ENCODE measurements at places on chromosomes 6 and 20.
A peak's percentile ranks its signal among the peaks of the same experiment; 100 is the strongest.

GRCh38 chr6:34589691-34590090 is 33.6 kb upstream of the SPDEF start:
- no peak for DNase-seq

GRCh38 chr20:38129248-38129865 is 35.7 kb downstream of the TGM2 start:
- DNase-seq: no peak

GRCh38 chr6:158568549-158568948 is 8.7 kb downstream of the TMEM181 start:
- DNase-seq: no peak

DNA sequence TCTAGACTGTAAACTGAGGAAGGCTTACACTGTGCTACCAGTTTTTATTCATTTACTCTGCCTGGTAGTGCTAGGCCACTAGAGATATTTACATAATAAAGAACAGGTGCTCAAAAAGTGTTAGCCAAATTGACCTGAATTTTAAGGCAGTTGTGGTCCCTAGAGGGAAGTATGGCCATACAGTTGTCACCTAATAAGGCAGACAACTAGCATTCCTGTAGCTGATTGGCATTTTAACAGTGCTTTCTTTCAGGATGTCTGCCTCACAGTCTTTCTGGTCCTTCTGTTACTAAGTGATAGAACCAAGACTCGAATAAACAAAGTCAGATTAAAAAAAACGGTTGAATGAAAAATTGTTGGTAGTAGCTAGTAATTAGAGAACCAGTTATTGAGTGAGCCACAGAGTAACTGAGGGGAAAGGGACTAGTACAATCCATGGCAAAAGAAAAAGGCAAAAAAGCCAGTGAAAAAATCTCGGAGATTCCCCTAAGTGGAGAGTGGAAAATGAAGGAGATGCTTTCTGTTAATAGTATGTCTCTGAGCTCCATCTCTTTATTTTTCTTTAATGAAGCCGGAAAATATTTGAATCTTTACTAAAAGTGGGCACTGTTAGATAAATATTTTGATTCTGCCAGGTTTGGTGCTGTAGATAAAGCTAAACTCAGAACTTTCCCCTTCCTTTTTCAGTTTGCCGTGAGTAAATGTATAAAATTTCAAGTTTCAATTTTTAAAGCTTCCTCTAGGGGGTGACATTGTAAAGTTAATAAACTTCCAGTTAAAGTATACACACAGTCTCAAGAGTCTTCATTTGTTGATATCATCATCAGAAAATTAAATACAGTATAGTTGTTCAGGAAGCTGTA is 9.1 kb downstream of the VTA1 start:
- no peak for DNase-seq

GRCh38 chr20:53859684-53860083 is 210.7 kb downstream of the BCAS1 start:
- DNase-seq: no peak

GRCh38 chr6:70112716-70113115 is 190.2 kb downstream of the COL9A1 start:
- no peak for DNase-seq

DNA sequence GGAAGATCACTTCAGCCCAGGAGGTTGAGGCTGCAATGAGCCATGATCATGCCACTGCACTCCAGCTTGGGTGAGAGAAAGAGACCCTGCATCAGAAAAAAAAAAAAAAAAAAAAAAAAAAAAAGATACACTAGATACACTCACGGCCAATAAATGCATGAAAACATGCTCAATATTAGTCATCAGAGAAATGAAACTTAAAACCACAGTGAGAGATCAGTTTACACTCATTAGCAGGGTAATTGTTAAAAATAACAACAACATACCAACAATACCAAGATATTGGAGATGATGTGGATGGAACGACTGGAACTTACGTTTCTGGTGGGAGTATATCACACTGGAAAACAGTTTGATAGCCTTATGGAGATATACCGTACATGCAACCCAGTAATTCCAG is 29.9 kb downstream of the HS3ST5 start:
- DNase-seq: no peak

DNA sequence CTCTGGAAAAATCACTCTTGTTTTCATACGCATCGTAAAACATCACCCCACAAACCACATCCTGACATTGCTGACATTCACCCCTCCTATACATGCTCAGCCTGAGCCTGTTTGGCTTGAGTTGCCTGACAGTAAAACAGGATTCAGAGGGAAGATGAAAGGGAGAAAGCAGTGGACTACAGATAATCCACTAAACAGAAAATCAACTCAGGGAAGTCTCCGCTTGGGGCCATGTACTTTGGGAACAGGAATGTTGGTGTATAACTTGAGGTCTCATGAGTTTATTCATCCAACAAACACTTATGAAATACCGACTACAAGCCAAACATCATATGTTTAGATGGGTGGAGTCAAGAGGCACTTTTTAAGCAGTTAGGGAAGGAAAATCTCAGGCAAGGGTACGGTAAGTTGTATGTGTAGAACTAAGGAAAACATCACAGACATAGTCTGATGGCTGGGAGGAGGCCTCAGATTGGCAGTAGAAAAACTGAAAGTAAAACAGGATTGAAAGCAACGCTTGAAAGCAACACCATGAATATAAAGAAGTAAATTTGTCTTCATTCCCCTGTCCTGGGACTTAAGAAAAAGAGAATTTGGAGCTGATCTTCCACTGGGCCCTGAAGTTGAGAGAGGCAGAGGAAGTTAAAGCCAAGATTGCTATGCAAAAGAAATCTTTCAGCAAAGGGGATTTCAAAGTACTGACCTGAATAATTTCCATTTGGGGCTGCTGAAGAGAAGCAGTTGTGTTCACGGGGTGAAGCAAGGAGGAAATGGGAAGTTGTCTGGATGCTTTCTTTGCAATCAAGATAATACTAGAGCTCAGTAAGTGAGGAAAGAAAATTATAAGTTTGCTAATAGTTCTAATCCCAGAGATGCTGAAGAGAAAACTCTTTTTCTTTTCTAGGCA is 28.8 kb downstream of the PDE7B start:
- peak; percentile 11 for DNase-seq

- DNase-seq: no peak
Measured at GRCh38 chr6:136007345-136007744, 155.8 kb downstream of the PDE7B start.

GRCh38 chr20:60476045-60476444 is 517.8 kb downstream of the CDH26 start:
- DNase-seq: no peak
